A172 (cell line): ENCODE measurements at places on chromosomes 6 and 20. TPM values are rescaled to one million over a fixed set of nuclear protein-coding genes. Genes with fewer than 3 reads are reported as not detected.

- DNase-seq = no peak
Measured at GRCh38 chr20:33463332-33464101, 20.0 kb upstream of the SNTA1 start.

Gene MPC1
- 33.9 and 44.2 TPM in 2 replicates for total RNA-seq

Gene EYA4
- 0.02 TPM in 1 of 2 replicates, not detected in the other for total RNA-seq

Gene SPTLC3
- total RNA-seq = 1.5 and 3.8 TPM in 2 replicates

Gene HMGA1
- 72.3 and 117 TPM in 2 replicates for total RNA-seq

DNA sequence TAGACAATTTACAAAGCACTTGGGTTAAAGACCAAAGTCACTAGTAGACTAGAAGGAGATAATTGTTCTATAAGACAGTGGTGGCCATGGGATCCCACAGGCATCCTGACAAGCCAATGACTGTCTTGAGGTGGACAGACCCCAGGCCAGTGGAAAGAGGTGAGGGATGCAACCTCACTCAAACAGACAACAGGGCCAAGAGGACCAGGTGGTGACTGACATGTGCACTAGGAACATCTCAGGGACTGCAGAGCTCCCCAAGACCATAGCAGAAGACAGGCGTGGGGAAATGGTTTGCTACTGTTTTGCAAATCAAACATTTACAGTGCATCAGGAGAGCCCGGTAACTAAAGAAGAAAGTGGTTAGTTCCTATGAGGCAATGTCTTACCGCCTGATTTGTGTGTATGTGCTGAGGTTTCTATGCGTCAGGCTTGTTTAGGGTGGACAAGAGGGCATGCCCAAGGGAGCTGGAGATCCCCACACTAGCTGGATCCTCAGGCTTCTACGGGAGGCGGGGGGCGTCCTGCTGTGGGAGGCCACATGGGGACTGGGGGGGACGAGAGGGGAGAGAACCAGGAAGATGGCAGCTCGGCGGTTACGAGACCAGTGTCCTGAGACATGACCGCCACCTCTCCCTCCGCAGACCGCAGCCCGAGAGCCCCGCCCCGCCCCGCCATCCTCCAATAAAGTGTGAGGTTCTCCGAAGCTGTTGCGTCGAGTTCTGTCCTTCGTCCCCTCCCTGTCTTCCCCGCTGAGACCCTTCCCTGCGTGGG, 623 bp upstream of the MRPS26 start:
- DNase-seq = peak; percentile 49

GRCh38 chr20:63639093-63639975, 12.4 kb upstream of the GMEB2 start:
- DNase-seq = no peak

- peak; percentile 42 for DNase-seq
Measured at GRCh38 chr20:13101706-13102105, 92.9 kb downstream of the SPTLC3 start.

GRCh38 chr20:40416274-40416673, 272.8 kb downstream of the MAFB start:
- no peak for DNase-seq

DNA sequence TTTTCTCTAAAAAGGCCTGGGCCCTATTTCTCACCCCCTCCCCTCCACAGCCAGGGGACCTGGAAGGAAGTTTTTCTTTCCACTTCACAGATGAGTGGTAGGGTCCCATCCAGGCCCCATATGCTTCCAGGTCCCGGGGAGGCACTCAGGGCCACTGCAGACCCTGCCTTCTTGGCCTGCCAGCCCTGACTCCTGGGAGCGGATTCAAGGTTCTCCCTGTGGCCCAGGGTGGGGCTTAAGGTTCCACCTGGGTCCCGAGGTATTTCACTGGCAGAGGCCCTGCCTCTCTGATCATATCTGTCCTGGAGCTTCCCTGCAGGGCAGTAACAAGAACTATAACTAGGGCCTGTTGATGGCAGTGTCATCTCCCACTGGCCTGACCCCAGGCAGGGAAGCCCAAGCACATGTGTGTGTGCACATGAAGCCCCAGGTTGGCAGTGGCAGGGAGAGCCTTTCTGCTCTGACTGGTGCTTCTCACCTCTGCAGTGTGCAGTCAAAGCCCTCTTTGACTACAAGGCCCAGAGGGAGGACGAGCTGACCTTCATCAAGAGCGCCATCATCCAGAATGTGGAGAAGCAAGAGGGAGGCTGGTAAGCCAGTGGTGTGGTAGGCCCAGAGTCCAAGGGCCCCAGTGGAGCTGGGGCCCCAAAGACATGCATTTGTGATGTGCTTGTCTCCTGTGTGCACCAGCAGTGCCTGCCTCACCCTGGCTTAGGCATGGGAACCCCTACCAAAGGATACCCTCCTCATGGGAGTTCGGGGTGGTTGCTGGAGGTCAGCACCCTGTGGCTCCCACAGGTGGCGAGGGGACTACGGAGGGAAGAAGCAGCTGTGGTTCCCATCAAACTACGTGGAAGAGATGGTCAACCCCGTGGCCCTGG, 31.2 kb downstream of the PLCG1 start:
- DNase-seq = no peak

DNA sequence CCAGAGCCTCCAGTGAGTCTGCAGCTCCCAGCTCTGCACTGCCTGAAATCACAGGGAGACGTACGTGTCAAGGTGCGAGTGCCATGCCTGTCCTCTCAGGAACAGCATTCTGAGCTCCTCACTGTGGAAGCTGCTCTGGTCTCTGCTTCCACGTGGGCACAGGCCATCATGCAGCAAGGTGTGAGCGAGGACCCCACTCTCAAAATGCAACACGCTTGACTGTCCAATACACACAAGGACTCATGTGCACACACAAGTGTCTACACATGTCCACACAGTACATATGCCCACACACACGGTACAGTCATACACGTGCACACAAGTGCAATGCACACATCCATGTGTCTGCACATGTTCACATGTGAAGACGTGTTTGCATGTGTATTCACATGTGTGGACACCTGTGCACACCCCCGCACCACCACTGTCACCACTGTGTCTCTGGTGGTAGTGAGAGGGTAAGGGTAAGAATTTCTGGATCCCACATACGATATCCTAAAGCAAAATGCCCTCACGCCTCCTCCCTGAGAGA, 260.5 kb downstream of the DLL1 start:
- DNase-seq = no peak

DNA sequence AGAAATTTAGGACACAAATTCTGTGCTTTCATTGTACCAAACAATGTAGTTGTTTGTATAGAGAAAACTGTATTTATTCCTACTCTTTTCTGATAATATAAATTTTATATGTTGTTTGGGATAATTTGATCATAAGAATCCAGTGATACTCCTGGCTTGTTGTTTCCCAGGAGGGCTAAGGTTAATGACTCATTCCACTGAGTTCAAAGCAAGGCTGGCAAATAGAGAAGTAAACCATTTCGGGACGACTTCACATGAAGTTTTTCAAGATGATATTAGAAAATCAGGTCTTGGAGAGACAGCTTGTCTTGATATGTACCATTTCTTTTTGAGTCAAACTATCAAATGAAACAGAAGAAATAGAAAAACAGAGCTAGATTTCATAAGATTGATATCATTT, 326.1 kb upstream of the CNR1 start:
- DNase-seq = no peak

Gene GSTA2
- not detected in 2 replicates for total RNA-seq

DNA sequence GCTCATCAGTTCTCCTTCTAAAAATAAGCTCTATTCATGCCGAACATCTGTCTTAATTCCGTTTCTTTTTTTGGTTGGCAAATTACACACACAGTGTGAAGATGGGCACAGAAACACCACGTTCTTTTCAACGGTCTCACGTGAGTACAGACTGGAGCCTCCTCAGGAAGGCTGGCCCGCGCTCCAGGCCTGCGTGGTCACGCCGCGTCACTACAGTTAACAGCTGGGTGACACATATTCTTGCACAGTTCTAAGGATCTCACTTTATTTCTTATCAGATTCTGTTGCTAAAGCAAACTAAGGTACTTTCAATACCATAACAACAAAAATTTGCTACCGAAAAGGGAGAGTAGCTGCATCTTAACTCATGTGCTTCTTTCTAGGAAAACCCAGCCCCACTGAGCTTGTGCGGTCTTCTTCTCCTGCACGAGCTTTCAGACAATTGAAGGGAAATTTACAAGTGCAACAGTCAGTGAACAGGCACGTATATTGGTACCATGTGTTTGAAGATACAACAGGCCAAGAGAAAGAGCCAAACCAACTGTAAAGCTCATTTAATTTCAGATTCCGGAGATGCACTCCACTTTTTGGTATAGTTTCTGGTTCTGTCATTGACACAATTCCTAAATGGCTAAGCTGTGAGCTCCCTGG, 55.6 kb upstream of the MPC1 start:
- DNase-seq = no peak

GRCh38 chr6:18168264-18168663, 13.0 kb downstream of the KDM1B start:
- no peak for DNase-seq

DNA sequence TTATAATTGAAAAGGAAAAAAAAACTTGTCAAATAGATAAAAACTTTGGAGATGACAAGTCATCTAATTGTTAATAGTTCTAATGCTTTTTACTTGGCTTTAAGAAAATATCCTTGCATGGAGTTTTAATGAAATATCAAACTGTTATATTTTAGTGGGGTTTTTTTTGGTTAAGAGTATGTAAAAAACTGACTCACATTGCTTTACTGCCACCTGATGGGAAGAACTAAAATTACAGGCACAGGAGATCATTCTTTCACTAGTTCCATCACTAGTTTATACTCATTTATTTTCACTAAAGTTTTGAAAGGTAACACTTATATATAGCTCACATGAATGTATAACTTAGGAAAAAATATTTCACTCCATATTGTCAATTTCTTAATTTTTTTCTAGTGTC, 309.1 kb downstream of the LMBRD1 start:
- DNase-seq = no peak

Gene TREM2
- total RNA-seq = not detected in 2 replicates

DNA sequence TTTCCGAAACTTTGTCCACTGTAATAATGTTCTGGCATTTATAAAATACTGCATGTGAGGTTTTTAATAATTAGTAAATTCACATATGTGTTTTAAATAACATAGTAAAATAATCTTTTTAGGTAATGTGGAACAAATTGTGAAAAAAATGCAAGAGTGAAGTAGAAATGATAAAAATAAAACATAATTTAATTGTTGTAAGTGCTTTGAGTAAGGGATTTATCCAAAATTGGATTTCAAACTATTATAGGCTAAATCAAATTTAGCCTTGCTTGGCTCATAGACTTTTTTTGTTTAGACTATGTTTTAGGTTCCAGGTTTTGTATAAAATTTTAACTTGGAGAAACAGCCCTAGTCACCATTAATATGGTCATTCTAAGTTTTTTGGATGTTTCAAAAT, 1029.5 kb downstream of the PHF3 start:
- DNase-seq = no peak

- DNase-seq = peak; percentile 76
Measured at GRCh38 chr20:63911176-63911575, 16.2 kb downstream of the DNAJC5 start.

DNA sequence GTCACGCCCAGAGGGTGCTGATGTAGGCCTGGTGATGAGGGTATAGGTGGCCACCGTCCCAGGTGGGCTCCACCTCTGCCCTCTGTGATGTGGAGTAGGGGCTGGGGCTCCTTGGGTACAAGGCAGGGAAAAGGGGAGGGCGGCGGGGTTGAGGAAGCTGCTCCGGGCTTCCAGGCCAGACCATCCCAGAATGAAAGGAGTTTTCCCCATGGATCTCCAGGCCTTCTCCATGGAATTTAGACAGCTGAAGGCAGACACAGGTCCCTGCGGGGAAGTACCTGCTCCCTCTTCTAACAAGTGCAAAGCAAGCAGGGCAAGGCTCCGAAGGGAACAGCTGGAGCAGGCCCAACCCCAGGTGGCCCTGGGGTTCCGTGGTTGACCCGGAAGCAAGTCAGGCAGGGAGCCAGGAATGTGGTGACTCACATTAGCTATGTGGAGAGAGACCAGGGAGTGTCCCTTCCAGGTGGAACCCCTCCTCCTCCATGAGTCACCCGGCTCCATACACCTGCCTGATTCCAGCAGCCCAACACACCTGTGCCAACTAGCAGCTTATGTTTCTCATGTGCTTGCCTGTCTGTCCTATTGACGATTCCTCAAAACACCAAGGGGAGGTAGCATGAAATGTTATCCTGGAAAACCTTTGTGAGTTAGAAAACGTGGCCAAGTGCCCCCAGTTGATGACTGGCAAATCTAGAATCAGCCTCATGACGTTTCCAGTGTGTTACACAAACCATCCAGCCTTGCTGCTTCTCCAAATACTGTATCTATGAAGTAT, 59.7 kb upstream of the SNX9 start:
- peak; percentile 91 for DNase-seq

- peak; percentile 93 for DNase-seq
Measured at GRCh38 chr6:85078058-85078457, 313.7 kb upstream of the TBX18 start.

Gene CYP39A1
- total RNA-seq = not detected in 2 replicates

GRCh38 chr6:8780653-8781052, 345.3 kb upstream of the SLC35B3 start:
- DNase-seq = no peak

DNA sequence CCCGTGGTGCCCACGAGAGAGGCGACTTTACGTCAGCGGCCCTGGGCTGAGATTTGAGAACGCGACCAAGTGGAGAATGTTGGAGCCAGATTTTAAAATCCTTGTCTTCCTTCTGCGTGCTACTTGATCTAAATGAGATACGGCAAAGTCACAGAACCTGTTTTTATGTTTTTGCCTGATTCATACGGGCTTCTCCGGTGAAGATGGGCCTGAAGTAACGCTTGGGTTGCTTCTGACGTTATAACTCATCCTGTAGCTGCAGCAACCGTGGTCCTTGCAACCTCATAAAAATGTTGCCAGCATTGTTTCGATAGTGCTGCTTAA, 462 bp upstream of the SLC35B3 start:
- no peak for DNase-seq
